Fibroblast of skin of abdomen (primary cell): ENCODE measurements at places on chromosomes 5 and 9.

- no peak for DNase-seq
Observed at GRCh38 chr5:43312699-43313034, 545 bp downstream of the HMGCS1 start.

DNA sequence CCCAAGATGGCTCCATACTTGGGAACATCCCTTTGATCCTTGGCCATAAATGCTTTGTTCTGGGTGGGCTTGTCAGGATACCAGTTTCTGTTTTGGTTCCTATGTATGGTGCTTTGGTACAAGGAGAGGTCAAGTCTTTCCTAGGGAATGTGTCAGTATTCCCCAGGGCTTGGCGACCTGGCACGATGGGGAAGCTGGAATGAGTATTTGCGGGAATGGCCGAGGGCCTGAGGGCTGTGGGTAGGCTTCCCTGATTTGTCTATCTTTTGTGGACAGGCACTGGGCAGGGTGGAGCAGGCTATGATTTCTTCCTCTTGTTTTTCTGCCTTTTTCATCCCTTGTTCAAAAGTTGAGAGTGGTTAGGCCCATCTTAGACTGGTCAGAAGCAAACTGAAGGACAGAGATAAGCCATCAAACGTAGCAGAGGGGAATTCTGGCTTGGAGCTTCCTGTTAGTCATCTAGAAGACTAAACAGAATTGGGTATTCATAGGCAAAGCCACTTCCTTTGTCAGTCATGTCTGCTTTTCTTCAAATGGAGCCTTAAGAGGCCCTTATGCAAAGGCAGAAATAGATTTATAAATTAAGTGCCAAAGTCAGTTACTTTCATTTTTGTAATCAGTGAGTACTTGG, 13.7 kb downstream of the DOCK2 start:
- peak; percentile 68 for DNase-seq

- peak; percentile 67 for DNase-seq
Observed at GRCh38 chr5:135135530-135136226, 101.7 kb upstream of the PITX1 start.

GRCh38 chr5:145752534-145752933, 82.6 kb downstream of the PRELID2 start:
- no peak for DNase-seq

DNA sequence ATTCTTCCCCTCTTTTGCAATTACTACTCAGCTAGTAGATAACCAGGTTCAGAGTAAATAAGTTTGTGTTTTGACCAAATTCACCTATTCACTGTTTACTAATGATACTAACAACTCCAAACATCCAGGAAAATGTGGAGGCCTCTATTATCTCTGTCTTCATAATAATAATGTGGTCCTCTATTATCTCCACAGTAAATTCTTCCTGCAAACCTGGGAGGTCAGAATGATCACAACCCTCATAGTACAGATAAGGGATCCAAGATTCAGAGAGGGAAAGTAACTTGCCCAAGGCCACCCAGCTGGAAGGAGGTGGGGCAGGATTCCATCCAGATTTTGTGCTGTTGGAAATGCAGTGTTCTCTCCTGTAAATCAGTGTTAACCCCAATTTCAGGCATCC, 9.6 kb upstream of the MSX2 start:
- DNase-seq = no peak
